Activated CD4-positive, alpha-beta memory T cell treated with anti-CD3 and anti-CD28 coated beads for 36 hours (primary cell): ENCODE measurements at places on chromosomes 16 and 17.

- DNase-seq = no peak
Measured at GRCh38 chr16:81324808-81325207, 10.0 kb downstream of the GAN start.

DNA sequence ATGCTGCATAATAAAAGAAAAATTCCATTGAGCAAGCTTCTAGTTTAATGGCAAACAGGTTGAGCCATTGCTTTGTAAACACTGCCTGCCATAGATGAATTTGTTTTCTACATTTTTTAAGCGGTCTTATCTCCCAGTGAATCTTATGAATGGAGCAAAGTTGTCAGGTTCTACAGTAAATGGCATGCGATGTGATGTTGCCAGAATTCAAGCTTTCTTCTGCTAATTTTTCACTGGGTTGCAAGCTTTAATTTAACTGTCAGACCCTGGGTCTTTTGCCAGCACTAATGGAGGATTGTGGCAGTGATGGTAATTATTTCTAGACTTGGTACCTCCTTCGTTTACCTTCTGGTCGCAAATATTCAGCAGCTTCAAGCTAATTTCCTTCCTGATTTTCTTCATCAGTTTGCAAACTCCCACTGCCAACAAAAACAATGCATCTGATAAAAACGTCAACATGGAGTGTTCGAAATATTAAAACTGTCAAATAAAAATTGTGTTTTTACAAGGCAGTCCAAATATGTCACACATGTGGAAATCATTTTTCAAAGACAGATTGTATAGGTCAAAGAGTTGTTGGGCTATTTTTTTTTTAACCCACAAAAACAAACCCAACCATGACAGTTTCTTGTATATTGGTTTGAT is 274.2 kb upstream of the ERCC4 start:
- no peak for DNase-seq

DNA sequence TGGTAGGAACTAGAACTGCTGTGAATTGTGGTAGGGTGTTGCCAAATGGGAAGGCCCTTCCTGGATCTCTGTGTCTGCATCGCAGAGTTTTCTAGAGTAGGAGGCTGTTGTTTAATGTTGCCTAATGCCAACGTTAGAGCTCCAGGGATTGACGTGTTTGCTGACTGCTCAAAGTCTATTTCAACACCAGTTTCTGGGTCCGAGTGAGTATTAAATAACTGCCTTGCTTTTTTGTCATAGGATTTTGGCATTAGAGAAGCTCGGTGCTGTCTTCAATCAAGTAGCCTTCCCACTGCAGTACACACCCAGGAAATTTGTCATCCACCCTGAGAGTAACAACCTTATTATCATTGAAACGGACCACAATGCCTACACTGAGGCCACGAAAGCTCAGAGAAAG is 40.0 kb downstream of the SF3B3 start:
- no peak for DNase-seq

DNA sequence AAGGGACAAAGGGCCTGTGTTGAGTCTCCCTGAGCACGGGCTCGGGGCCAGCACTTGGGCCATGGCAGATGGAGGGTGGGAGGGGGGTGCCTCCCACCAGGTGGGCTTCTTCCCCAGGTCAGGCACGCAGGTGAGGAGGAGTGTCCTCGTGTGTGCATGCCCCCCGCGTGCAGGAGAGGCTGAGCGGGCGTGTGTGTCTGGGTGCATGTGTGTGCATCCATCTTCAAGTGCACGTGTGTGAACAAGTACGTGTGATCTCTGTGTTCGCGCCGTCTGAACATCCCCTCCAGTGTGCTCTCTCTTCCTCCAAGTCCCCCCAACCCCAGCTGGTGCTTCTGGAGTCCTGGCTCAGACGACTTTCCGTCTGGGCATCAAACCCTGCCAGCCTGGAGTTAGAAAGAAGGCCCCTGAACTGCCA is 2.7 kb upstream of the ZG16B start:
- no peak for DNase-seq

DNA sequence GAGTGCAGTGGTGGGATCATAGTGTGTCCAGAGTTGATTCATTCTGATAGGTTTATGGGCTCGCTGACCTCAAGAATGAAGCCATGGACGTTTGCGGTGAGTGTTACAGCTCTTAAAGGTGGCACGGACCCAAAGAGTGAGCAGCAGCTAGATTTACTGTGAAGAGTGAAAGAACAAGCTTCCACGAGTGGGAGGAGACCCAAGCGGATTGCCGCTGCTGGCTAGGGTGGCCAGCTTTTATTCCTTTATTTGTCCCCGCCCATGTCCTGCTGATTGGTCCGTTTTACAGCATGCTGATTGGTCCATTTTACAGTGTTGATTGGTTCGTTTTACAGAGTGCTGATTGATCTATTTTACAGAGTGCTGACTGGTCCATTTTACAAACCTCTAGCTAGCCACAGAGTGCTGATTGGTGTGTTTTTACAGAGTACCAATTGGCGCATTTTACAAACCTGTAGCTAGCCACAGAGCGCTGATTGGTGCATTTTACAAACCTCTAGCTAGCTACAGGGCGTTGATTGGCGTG is 17.5 kb downstream of the CACNG4 start:
- DNase-seq = no peak

GRCh38 chr17:47208744-47209488 is at the start of gene MYL4:
MYL4 (plus strand) TSS chr17:47209348; CDS start chr17:47209423, 75 bp downstream.
- no peak for DNase-seq

- DNase-seq = no peak
Measured at GRCh38 chr17:38796451-38797157, 2.8 kb downstream of the PIP4K2B start.
